ENCODE measurements at places on chromosomes 12 and 14.
A peak's percentile ranks its signal among the peaks of the same experiment; 100 is the strongest.

GRCh38 chr12:62738616-62739015 lies 196.3 kb downstream of the PPM1H start:
- DNase-seq, result no peak

- DNase-seq, result no peak
Observed at GRCh38 chr14:53807108-53807507, 149.5 kb downstream of the BMP4 start.

DNA sequence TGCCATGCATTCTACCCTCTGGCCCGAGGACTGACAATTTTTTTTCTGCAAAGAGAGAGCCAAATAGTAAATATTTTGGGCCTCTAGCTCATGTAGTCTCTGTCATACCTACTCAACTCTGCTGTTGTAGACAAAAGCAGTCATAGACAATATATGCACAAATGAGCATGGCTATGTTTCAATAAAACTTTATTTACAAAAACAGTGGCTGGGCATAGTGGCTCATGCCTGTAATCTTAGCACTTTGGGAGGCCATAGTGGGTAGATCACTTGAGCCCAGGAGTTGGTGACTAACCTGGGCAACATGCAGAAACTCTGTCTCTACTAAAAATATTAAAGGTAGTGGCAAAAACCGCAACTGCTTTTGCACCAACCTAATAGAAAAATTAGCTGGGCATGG lies 153.7 kb upstream of the BTG1 start:
- DNase-seq, result no peak

DNA sequence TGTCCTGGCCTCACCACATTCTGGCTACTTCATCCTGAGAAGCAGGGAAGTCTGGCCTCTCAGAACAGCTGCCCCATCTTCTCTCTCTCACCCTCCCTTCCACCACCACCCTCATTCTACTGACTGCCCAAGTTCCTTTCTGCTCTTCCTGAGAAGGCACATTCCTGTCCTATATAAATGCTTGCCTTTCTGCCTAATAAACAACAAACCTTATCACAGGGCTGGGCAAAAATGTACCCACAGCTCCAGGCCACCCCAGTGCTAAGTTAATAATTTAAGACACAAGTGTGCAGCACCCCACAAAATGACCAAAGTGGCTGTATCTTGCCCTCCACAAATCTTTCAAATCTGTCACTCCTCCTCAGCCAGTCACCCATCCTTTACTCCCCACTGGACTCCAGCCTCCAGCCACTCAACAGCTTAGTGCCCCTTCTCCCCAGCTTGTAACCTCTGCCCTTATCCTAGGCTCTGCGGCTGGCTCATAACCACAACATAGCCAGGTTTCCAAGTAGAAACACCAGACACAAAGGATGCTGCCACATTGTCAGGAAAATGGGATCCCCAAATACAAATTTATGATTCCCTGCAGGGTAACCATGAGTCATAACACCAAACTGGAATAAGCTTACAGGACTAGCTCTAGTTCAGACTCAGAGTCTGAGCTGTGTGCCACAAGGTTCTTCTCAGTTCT lies 15.0 kb downstream of the OXA1L start:
- no peak for DNase-seq

DNA sequence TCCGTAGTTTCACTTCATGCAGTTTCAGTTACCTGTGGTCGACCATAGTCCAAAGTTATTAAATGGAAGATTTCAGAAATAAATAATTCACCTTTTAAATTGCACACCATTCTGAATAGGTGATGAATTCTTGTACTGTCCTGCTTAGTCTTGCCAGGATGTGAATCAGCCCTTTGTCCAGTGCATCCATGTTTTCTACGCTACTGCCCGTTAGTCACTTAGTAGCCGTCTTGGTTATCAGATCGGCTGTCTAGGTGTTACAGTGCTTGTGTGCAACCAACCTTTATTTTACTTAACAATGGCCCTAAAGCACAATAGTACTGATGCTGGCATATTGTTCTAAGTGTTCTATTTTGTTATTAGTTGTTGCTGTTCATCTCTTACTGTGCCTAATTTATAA lies 146.7 kb downstream of the ACSS3 start:
- DNase-seq, result no peak

DNA sequence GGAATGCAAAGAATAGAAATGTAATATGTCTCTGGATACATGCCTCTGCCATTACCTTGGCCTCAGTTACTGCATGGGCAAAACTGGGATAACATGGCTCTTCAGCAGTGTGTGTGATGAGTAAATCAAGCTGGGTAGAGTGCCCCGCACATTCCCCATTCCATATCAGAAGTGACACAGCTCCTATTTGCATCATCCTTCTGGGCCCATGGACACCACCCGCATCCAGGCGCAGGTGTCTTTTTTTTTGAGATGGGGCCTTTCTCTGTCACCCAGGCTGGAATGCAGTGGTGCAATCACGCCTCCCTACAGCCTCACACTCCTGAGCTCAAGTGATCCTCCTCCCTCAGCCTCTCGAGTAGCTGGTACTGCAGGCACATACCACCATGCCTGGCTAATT lies 31.6 kb downstream of the KRT76 start:
- no peak for DNase-seq

DNA sequence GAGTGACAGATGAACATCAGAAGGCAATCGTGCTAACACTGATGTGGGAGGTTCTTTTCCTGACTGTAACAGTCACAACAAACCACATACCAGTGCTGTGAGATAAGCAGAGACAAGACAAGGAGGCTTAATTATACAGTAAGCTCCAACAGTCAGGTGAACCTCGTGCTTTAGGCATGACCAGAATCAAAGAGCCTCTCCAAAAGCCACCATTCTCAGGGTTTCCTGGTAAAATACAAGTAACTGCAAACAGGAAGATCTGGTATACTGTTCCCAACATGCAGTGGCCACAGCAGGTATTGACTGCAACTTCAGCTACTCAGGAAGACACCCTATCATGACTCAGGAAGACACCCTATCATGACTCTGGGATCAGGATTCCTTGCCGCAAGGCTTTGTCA lies 47.3 kb upstream of the GTF2A1 start:
- DNase-seq, result no peak

GRCh38 chr14:105475269-105476096 lies 862 bp downstream of the CRIP2 start:
- peak; percentile 45 for DNase-seq

DNA sequence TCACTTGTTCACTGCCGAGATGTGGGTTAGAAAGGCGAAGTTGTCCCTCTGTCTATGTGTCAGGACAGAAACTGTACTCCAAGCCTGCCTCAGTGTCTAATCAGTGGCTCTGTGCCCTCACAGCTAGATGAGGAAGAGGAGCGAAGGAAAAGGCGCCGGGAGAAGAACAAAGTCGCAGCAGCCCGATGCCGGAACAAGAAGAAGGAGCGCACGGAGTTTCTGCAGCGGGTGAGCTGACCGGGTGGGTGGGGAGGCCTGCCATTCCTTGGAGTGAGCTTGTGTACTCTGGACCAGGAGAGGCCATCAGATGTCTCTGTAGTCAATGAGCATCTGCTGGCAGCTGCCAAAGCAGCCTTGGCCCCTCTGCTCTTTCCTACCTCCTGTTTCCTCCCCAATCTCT lies 33.5 kb downstream of the JDP2 start:
- DNase-seq, result no peak

DNA sequence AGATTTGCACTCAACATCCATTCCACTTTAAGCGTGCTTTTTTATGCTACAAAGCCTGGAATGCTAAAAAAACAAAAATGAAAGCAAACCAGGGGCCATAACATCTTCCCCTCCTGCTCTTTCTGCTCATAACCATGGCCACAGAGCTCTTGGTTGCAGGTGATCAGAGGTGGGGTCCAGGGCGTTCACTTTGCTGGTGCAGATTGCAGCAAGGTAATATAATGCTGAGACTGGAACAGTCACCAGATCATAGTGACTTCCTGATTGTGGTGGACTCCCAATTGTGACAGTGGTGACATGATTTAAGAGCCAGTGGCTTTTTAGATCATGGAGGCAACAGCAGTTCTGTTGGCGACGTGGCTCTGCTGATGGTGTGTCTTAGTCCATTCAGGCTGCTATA lies 115.0 kb upstream of the CPM start:
- no peak for DNase-seq

DNA sequence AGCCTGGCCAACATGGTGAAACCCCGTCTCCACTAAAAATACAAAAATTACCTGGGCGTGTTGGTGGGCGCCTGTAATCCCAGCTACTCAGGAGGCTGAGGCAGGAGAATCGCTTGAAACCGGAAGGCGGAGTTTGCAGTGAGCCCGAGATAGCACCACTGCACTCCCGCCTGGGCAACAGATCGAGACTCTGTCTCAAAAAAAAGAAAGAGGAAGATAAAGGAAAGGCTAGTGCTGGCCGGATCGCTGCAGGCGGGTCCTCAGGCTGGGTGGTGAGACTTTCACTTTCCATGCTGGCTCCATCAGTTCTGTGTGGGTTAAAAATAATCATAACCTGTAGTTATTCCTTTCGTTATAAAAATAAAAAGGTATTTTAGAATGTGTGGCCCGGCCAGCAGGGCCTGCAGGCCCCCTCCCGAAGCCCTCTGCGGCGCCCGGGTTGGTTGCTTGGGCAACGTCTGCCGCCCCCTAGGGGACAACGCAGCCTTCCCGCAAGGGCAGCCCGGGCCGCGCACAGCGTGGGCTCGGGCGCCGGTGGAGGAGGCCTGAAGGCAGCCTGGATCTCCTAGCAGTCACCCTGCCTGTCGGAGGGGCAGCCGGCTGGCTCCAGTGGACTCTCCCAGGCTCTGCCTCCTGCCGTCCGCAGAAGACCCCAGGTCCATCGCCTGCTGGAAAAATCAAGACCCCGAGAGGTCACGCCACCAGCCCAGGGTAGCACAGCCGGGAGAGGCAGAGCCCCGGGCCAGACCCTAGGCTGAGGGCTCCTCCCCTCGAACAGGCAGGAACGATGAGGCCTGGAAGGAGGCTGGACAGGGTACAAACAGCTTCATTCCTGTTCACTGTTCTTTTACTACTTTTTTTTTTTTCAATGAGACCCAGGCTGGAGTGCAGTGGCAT lies 5.0 kb upstream of the SLC25A47 start:
- DNase-seq, result peak; percentile 77

Data from CD4-positive, alpha-beta T cell treated with Interleukin-17A for 4 hours (primary cell).